NCI-H1048 (cell line): ENCODE measurements at places on chromosomes 5 and 9.

DNA sequence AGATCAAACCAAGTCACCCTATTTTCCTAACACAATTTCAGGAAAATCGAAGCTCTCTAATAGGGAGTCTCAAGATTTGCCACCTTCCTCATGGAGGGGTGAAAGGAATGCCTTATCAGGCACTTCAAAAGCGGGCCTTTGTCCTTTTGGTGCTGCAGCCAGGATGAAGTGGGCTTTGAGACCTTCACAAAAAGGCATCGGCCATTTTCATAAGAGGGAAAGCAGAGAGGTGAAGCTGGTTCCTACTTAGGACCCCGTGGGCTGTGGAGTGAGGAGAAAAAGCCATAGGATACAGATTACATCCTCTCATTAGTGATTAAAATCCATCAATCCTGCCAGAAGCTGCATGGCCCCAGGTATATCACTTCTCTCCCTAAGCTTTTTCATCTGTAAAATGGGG is 859 bp downstream of the CDKN2AIPNL start:
- no peak for DNase-seq

DNA sequence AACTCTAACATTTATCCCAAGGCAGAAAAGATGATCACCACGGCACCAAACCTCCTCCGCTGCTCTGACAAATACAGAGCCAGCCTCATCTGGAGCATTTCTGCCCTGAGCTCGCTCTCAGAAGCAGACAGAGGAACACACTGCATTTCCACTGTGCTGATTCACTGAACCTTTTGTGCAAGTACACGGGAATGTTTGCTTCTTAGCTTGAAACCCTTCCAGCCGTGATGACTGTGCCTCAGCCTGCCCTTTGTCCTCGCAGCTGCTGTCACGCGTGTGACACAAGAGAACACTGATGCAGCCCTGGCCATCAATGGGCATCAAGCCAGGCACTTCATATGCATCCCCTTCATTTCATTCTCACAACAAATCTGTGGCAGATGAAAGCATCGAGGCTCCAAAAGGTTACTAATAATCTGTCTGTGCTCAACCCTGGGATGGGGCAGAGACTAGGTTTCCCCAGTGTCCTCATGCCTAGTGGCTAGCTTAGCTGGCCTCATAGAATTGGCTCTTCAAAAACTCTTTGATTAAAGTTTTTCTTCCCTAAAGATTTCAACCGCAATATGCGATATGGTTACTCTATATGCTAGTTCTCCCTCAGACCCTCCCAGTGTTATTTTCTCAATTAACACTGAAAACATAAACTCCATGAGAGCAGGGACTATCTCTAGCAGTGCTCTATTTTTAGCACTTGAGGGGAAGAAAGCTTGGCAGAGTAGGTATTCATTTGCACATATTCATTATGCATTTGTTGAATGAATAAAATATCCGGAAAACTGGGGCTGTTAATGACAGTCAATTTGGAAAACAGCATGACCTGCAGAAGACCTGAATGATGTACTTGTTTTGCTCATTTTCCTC is 7.3 kb downstream of the CDC14B start:
- no peak for DNase-seq

- no peak for DNase-seq
These were observed 239.9 kb downstream of the AGTPBP1 start for GRCh38 chr9:85501882-85502281.

- no peak for DNase-seq
These were observed 403.3 kb downstream of the PLK2 start for GRCh38 chr5:58056546-58056945.

DNA sequence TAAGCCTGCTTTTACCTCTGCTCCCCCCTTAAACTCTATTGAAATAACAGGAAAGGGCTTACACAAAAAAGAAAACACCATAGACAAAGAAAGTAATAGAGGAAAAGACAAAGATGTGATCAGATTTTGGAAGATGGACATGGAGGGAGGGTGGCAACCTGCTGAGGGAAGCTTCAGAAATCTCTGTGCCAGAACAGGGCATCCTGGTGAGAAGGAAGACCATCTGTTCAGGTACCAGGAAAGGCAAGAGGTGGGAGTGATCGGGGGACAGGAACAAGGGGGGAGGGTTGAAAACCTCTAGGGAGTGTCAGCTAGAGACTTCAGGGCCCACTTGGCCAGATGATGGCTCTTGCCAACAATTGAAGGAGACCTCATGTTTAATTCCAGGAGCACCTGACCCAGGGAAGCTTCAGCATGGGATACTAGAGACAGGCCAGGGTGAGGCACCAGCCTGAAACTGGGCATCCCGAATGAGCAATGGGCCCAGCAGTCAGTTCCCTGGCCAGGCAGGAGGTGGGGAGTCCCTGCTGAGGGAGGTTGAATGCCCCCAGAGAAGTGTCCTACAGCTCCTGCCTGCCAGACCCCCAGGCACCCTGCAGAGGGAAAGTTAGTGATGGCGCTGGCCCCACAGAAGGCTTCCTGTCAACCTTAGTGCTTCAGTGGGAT is 8.2 kb downstream of the SQSTM1 start:
- DNase-seq: no peak

DNA sequence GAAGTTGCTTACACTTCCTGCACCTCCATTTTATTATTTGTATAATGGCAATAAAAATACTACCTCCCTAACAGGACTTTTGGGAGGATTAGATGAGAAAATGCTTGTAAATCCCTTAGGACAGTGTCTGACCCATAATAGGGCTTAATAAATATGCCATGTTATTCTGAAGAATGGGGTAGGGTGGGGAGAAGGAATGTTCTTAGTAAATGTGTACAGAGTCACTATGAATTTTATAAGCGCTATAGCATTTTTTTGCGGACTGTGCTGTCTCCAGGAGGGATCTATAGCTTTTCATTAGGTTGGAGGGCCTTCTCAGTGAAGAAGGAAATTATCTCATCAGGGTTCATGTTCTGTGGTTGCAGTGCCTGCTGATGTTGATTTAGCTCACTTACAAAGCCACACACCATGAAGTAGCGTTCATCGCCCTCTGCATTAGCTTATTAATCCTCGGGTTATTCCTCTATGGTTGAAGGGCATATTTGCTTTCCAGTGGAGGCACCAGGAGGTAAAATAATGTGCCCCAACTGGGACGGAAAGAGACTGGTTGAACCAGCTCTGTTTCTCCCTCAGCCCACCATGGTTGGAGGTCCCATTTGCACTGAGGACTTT is 497.1 kb downstream of the ARHGEF28 start:
- DNase-seq: no peak

DNA sequence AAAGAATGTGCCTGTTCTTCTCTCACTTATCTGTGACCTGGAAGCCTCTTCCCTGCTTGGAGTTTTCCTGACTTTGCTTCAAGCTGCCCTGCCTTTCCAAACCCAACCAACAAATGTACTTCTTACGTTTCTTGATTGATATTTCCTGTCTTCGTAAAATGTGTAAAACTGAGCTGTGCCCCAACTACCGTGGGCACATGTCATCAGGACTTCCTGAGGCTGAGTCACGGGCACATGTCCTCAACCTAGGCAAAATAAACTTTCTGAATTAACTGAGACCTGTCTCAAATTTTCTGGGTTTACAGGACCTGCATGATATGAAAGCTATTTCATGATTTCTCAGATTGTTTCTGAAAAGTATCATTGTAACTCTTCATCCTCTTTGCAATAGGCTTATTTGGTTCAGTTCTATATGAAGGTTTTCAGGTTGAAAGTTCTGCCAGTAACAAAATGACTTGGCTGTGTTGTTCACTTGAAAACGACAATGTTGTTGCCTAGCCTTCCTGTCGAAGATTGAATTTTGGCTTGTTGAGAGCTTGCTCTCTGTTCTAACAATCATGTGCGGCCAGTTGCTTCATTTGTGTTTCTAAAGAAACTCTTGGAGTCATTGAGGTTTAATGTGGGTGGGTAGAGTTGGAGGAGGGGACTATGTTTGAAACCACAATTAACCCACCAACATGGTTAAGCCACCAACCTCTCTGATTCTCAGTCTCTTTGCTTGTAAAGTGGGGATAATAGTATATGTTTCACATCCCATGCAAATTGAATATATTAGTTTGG is 145.6 kb downstream of the FBXL7 start:
- DNase-seq: no peak

GRCh38 chr5:96741106-96741505 is 66.6 kb downstream of the ERAP1 start:
- no peak for DNase-seq

DNA sequence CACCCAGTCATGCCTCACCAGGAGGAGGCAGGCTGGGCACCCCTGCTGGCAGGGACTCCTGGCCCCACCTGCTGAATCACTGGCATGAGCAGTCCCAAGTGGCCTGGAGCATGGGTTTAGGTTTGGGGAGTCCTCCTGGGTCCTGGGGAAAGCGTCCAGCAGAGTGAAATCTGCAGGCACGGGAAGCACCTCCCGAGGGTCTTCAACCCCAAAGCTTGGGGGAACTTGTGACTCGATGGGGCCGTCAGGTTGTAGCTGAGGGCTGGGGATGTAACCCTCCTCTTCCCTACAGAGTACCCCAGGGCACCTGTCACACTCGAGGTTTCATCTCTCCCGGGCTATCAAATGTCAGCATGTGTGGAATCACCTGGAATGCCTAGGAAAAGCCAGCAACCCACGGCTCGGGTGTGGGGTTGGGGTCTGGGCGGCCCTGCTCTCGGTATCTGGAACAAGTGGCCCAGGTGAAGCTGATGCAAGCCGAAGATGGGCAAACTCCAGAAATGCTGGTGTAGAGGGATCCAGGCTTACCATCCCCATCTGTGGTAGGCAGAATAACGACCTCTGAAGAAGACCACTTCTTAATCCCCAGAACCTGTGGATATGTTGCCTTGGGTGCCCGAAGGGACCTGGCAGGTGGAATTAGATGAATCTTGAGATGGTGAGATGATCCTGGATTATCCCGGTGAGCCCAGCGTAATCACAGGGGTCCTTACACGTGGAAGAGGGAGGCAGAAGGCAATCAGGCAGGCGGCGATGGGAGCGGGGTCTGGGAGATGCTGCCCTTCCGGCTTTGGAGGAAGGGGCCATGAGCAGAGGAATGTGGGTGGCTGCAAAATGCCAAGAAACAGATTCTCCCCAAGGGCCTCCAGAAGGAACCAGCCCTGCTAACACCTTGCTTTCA is 6.1 kb upstream of the RASGEF1C start:
- no peak for DNase-seq

DNA sequence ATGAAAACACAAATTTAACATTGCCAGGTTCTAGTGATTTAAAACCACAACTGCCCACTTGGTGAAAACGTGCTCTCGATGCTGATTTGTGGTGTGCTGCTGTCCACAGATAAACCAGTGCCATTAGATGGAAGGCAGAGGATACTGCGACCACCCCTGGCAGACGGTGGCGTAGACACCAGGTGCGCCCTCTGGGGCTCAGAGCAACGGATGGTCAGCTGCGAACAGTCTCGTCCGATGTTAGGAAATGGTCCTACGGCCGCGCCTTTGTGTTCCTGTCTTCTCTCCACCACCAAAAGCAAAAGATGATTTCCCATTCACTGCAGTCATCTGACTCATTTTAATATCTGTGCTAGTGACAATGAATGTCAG is 43.2 kb downstream of the UBE2QL1 start:
- no peak for DNase-seq

GRCh38 chr9:116124472-116125040 is 29.0 kb upstream of the PAPPA start:
- DNase-seq: no peak

- DNase-seq: no peak
These were observed 54.7 kb downstream of the SECISBP2 start for GRCh38 chr9:89372979-89373378.

- DNase-seq: peak; percentile 26
These were observed 34.4 kb downstream of the MACROH2A1 start for GRCh38 chr5:135364421-135365262.

- DNase-seq: no peak
These were observed 125.2 kb upstream of the DHFR start for GRCh38 chr5:80780024-80780423.

- no peak for DNase-seq
These were observed 126.1 kb upstream of the RETREG1 start for GRCh38 chr5:16742938-16743337.

DNA sequence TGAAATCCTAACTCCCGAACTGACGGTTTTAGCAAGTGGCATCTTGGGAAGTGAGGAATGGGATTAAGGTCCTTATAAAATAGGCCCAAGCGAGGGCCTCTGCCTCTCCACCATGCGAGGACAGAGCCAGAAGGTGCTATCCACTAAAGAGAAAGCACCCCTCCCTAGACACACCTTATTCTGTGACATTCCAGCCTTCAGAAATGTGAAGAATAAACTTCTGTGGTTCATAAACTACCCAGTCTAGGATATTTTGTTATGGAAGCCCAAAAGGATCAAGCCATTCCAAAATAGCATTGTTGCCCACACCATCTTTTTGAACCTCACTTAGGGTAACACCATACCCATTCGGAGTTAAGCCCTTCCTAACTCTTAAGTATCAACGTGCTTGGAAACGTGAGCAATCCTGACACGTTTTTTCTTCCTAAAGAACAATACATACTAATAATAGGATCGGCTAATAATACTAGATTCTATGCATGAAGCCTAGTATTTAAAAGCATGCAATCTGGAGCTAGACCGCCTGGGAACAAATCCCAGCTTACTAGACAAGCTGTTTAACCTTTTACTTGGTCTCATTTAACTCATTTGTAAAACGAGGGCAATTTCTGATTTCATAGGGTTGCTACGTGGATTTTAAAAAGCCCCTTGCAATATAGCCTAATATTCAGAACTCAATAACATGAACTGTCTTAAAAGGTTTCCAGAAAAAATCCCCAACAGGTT is 1.1 kb upstream of the SMC2 start:
- DNase-seq: no peak

DNA sequence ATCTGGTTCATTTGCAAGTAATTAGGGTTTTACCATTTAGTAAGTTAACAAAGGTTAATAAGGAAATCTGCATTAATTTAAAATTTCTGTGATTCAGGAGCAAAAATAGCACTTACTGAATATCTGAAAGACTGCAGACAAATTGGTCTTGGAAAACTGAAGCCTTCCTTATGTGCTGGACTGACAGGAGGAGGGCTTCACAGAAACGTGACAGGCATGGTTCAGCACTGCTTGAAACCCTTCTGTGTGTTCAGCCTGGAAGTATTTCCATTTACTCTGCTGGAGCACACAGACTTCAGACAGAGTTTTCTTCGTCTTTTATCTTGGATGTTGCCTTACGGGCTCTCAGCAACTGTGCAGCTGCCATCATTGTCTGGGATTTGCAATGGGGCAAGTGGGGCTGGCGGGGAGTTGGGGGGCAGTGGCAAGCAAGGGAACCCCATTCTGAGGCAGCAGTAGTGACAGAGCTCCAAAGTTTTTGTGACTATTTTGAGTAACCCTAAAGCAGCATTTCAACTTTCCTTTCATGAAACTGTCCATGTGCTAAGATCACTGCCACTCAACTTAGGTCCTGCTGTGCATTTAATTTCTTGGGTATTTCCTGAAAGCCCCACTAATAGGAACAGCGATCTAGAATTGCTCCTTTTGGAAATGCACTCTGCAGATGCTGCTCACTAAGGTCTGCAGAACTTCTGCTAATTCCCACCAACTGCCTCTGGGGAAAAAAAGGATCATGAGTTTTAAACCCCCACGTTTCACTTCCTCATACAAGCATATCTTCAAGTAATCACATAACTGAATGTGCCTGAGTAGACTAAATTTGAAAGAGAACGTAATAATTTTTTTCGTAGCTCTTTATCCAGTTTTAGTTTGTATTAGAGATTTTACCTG is 56.6 kb downstream of the KCNN2 start:
- no peak for DNase-seq

- no peak for DNase-seq
These were observed 24.8 kb downstream of the TGFBI start for GRCh38 chr5:136053336-136054141.
